GM03348 (cell line): ENCODE measurements at places on chromosomes 6 and 20.

- no peak for DNase-seq
Measured at GRCh38 chr6:128098000-128098581, 197.2 kb upstream of the THEMIS start.

DNA sequence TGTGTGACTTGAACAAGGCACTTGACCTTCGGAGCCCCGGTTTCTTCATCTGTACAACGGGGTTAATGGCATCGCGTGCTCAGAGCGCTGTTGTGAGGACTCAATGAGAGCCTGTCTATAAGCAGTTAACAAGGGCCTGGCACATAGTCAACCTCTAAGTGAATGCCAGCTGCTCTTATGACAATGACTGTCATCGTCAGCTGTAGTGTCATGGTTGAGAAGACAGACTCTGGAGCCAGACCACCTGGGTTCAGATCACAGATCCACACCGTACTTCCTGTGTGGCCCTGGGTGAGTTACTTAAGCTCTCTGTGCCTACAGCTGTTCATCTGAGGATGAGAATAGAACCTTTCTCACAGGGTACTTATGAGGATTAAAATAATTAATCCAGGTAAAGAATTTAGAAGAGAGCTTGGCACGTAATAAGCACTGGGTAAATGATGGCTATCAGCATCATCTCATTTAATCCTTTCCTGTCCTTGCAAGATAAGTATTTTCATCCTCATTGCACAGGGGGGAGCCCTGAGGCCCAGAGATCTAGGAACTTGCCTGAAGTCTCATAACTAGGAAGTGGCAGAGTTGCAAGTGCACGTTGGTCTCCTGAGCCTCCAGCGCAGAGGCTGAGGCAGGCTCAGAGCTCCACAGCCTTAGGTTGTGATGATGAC lies 105.3 kb downstream of the EYA2 start:
- no peak for DNase-seq

DNA sequence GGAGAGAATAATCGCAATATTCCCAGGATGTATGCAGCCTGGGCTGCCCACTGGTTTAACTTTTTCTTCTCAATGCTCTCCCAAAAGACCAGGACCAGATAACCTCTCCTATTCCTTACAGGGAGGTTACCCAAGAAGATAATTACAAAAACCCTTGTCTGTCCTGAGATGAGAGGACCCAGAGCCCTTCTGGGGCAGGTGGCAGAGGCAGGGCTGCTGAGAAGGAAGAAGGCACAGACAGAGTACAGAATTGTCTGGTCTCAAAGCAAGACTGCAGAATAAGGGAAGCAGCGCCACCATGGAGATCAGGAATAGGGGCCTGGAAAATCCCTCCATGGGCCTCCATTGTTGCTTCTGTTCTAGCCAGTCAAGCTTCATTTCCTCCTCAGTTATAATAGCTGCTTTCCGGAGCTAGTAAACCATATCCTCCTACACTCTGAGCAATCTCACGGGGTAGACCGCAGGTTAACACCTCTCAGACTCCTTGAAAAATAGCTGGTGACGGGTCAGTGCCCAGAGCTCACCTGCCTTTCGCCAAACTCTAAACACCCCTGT lies 463 bp upstream of the HLA-DMB start:
- no peak for DNase-seq

- no peak for DNase-seq
Measured at GRCh38 chr6:136754820-136755219, 37.5 kb downstream of the MAP3K5 start.

DNA sequence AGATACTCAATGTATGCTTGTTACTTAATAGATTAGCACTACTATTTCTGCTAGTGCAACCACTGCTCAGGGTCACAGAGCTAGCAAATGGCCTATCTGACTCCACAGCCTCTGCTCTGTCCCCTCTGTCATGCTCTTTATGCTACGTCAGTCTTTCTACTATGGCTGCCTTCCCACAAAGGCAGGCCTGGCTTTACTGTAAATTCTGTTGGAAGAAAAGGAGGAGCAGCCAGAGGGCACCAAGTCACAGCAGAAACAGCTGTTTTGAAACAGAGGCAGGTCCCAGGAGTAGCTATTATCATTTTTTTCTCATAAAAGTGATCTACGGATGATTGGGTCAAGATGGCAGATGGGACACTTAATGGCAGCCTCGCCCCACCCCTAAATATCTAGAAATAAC lies 10.0 kb upstream of the ELMO2 start:
- no peak for DNase-seq

- no peak for DNase-seq
Measured at GRCh38 chr20:56385130-56385529, 6.9 kb downstream of the AURKA start.

- DNase-seq, result no peak
Measured at GRCh38 chr20:34193051-34193450, 48.2 kb upstream of the ASIP start.

DNA sequence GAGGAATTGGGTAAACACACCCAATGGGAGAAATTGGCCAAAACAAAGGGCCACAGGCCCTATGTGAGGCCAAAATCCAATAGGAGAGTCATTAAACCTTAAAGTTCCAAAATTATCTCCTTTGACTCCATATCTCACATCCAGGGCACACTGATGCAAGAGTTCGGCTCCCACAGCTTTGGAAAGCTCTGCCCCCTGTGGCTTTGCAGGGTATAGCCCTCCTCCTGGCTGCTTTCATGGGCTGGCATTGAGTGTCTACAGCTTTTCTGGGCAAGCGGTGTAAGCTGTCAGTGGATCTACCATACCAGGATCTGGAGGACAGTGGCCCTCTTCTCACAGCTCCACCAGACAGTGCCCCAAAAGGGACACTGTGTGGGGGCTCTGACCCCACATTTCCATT lies 160.5 kb downstream of the ADGRG6 start:
- DNase-seq, result no peak

- DNase-seq, result no peak
Measured at GRCh38 chr6:1047981-1048541, 263.8 kb upstream of the FOXQ1 start.

- DNase-seq, result no peak
Measured at GRCh38 chr20:34536798-34537394, 20.7 kb downstream of the DYNLRB1 start.

- no peak for DNase-seq
Measured at GRCh38 chr20:53814060-53814459, 220.4 kb upstream of the ZNF217 start.

- DNase-seq, result no peak
Measured at GRCh38 chr6:74807674-74808073, 398.2 kb downstream of the COL12A1 start.
